ENCODE measurements at places on chromosomes 1 and 21.

- DNase-seq = no peak
Measured at GRCh38 chr21:34997294-34997693, 51.8 kb downstream of the RUNX1 start.

DNA sequence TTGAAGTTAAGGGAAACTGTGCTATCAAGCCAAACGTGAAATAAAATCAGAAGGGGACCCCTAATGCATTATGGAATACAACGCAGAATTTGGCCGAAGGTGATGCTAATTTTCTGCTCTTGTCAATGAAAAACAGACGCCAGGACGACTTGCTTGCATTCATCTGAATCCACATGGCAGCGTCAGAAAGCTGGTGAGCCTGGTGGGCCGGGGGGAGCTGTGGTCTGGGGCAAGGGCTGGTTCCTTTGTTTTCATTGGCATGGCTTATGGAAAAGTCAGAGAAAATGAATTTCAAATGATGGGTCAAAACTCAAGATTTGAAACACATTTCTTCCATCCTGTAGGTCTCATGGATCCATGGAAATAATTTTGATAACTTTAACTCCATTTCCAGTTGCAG lies 86.4 kb upstream of the RUNX1 start:
- DNase-seq = no peak

DNA sequence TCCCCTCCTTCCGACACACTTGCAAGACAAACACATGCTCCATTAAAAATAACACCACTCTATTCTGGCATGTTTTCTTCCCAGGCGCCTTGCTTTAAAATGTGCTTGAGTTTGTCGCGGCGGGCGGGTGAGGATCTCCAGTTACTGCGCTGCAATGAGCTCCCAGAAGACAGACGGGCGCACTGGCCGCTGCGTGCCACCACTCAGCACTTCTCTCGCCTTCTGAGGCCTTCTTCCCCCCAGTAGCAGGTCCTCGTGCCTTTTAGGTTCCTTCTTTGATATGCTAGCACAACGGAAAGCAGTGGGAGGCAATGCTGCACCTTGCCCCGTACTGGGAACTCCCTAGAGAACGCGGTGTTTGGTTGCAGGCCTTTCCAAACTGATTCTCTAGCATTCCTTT lies 279.5 kb upstream of the NR5A2 start:
- no peak for DNase-seq

- no peak for DNase-seq
Measured at GRCh38 chr1:218953386-218953785, 220.3 kb upstream of the LYPLAL1 start.

DNA sequence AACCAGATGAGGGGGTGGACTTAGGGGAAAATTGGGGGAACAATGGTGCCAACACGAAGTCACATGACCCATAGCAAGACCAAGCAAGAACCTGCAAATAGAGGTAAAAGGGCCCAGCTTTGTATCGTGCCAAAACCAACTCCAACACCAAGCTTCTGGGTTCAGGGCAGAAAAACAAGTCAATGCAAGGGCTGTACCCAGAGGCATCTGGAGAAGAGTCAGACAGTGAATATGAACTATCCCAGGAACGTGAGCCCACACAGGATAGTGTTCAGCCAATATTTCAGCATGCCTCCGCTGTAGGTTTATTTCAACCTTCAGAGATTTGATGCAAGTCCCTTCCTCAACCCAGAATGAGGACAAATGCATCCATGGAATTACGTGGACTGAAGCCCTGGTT lies 15.0 kb upstream of the ZMYM6 start:
- DNase-seq = no peak

GRCh38 chr1:36775716-36776115 lies 258.6 kb downstream of the GRIK3 start:
- no peak for DNase-seq

GRCh38 chr1:156963621-156964020 lies 43.2 kb downstream of the LRRC71 start:
- DNase-seq = no peak

- DNase-seq = no peak
Measured at GRCh38 chr1:215256936-215257679, 174.6 kb downstream of the KCNK2 start.

DNA sequence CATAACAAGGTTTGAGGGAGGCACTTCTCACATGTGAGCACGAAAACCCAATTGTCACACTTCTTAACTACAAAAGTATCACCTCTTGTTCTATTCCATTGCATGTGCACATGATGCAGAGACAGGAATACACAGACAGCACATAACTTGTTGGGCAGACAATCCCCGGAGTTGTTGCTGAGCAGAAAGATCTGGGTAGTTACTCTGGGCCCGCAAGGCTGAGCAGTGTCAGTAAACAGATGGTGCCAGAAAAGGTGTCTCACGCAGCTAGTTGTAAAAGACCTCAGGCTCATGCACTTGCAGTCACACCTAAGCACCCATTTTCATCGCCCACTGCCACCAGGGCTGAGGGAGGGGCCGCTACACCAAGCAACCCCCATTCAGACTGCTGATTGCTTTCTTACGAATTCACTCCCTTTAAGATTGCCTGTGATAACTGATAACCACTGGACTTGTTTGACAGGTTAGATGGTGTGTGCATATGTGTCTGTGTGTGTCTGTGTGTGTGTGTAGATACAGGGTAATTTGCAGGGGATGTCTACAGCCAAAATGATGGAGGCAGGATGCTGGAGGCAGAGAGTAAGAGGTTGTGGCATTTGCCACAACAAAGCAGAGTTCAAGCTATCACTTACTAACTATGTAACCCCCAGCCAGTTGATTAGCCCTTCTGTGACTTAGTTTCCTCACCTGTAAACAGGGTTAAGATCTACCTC lies 4.2 kb downstream of the LGR6 start:
- no peak for DNase-seq

GRCh38 chr1:174965362-174966007 lies 34.3 kb upstream of the CACYBP start:
- DNase-seq = no peak

DNA sequence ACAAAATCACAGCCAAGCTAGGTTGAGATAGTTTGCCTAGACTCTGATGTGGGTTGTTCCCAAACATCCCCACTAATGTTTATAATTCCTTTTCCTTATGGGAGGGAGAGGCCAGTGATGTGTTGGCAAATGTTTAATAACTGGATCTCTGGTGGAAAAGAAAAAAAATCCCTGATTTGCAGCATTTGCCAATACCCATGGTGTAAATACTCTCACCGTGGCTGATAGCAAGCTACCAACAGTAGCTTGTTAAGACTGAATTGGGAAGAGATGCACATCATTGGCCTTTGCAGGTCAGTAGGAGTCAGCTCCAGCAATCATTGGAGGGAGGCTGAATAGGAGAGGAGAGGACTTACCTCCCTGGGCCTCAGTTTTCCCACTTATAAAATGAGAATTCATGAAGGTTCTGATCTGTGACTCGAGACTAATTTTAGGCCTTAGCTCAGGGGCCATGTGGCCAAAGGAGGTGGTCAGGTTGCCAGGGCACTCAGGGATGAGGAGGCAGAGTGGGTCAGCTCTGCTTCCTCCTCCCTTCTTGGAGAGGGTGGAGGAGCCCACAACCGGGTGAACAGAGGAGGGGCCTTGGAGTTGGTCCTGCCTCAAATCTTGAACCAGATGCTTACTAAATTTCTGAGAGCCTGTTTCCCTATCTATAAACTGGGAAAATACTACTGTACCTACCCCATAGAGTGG lies 20.0 kb upstream of the SCMH1 start:
- no peak for DNase-seq

DNA sequence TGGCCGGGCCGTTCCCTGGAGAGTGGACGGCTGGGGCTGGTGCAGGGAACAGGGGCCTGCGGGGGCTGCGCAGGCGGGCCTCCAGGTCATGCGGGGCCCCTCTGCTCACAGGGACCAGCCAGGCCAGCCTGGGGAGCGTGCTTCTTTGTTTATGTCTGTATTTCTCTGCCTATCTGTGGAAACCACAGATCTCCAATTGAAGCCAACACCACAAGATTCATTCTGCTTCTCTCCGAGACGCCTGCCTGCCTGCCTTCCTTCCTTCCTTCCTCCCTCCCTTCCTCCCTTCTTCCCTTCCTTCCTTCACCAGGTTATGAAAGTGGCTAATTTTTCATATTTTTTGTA lies 39.9 kb upstream of the HMGN1 start:
- DNase-seq = no peak

GRCh38 chr1:3617806-3618345 lies 6.6 kb upstream of the MEGF6 start:
- DNase-seq = no peak

- DNase-seq = no peak
Measured at GRCh38 chr1:84012018-84012417, 13.1 kb upstream of the TTLL7 start.

- no peak for DNase-seq
Measured at GRCh38 chr1:229148743-229149142, 122.2 kb upstream of the RAB4A start.

DNA sequence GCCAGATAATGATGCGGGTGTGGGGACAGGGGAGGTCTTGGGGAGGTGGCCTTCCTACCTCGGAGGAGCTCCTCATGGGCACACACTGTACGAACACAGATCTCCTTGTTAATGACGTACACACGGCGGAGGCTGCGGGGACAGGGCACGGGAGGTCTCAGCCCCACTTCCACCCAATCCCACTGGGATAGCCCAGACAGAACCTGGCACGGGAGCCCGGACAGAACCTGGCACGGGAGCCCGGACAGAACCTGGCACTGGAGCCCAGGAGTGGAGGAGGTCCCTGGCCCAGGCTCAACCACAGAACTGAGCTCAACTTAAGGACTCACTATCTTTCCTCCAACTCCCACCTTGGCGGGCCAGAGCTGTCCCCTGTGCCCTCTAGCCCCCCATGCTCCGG lies 5.2 kb downstream of the MFAP2 start:
- DNase-seq = no peak

Measured in stimulated activated CD8-positive, alpha-beta memory T cell treated with anti-CD3 and anti-CD28 coated beads, Interleukin-4, amount 100 ng/mL, for 1 hour (primary cell).